ENCODE measurements at places on chromosomes 4 and X.

- DNase-seq, result no peak
Measured at GRCh38 chr4:129064717-129065116, 28.6 kb downstream of the SCLT1 start.

GRCh38 chr4:141921293-141921692 is 284.9 kb downstream of the IL15 start:
- DNase-seq, result no peak

DNA sequence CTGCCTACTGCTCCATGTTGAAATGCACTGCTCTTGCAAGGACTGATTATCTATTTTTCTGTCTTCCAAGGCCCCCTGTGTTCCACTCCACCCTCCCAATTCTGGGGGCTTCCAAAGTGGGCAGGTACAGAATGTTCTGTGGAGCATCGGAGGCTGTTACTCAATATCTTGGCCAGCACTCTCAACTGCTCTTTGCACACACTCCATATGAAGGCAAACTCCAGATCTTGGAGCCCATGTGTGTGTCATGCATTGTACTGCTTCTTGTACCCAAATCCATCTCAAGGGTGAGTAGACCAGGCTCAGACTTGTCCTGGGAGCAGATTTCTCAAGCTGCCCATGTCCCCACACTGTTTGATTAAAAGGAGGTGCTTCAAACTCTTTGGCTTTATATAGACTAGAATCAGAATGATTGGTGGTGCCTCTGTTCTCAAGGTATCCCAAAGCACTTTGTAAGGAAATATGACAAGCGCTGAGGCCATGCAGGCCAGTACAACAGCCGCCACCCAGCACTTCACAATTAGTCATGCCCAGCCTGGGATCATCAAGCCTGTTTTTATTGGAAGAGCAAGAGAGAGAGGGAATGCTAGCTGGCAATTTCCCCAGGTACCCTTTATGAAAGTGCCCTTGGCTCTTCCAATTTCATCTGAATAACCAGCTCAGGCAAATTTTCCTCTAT is 44.3 kb downstream of the AR start:
- no peak for DNase-seq

DNA sequence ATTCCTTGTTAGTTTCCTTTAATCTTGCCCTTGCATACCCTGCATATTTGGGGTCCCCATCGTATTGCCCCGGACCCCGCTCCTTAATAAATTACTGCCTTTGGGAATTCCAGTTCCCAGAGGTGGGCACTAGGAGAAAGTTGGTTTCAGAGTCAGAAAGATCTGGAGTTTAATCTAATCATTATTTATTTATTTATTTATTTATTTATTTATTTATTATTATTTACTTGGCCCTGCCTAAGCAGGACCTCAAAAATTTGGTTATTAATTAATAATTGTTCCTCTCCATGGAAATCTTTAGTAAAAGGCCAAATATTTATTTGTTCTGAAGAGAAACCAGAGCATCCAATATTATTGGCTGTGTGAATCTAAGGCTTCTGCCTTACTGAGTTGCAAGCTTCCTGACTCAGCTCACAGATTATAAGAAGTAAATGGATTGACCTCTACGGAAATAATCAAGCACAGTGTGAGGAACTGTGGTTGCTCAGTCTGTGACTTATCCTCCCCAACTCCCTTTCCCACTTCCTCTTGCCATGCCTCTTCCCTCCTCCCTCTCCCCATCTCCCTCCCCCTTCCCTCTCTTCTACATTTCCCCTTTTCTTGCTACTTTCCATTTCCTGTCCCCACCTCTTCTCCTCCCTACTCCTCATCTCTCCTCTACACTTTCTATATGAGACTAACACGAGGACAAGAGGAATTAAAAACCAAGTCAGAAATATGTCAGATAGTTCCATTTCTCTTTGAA is 61.5 kb upstream of the AP1S2 start:
- no peak for DNase-seq

DNA sequence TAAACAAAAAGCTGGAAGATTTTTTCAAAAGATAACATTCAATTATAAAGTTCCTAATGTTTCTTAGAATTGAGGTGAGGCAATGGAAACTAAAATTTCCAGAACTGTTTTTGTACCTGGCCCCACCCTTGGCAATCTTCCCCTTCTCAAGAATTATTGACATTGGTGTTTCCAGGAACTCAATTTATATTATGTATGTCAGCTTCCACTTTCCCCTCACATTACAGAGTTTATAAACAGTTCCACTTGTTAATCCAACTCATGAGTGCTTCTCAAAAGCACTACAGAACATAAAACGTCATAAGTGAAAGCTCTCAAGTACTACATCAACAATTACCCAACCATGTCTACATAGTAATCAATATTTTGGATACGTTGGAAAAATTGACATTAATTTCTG is 107.4 kb downstream of the FAM13A start:
- no peak for DNase-seq

- no peak for DNase-seq
Measured at GRCh38 chr4:78068481-78068880, 11.4 kb downstream of the FRAS1 start.

DNA sequence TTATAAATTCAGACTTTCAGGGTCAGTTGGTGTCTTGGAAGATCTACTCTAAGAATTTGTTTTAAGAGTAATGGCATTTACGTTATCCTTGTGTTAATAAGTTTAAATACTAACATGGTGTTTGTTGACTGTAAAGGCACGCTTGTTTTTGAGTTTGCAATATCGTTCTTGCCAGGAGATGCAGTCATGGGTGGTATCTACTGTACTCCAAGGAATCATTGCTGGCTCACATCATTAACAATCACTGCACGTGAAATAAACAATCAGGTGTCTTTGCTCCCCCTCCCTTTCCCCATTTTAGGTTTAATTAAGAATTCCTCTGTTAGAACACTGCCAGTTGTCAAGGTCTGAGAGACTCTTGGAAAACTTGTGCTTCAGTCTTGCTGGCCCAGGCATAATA is 1.6 kb downstream of the HHIP start:
- DNase-seq, result no peak

DNA sequence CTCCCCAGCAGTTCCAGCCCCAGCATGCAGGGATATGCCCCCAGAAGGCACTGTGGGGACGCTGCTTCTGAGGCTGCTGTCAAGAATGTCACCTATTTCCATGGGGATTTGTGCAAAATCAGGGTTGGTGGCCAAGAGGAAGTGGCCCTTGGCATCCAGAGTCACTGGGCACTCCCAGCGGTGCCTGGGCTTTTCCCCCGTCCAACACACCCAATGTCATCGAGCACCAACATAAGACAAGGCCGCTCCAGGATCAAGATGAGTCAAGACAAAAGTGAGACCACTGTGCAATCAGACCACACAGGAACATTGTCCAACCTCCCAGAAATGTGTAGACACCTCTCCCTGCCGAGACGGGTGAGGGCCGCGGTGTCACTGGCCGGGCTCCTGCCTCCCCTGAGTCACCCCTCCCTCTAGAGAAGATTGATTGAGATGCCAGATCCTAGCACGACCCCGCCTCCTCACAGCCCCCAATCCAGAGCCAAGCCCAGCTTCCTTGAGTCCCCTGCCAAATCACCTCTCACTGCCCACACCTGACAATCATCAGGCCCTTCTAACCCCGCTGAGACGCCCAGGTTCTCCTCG is 194.3 kb downstream of the AFAP1 start:
- DNase-seq, result no peak

DNA sequence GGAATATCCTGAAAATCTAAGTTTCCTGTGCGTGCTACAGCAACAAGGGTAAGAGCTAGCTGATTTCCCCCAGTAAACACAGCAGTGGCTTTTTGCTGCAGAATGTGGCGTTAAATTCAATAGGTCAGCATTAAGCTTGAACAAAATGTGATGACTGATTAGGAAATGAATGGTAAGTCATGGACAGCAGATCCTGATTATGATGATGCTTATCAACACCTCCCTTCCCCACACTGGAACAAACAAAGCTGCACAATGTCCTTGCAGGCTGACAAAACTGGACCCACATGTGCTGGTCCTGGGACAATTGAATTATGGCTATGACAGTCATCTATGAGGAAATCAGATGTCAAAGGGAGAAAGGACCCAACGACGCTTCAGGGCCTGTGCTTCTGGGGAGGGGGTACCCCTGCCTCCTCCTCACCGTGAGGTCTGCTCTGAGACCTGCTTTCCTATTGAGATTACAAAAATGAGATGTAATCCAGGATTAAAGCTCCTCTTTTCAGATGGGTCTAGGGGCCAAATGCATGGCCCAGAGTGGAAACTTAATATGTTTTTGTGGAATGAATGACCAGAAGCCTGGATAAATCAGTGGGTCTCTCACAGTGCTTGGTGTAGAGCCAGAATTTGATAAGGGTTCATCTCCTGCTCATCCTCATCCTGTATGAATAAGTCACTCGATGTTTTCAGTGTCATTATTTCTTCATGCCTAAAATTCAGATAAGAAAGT is 32.0 kb upstream of the BOD1L1 start:
- no peak for DNase-seq

DNA sequence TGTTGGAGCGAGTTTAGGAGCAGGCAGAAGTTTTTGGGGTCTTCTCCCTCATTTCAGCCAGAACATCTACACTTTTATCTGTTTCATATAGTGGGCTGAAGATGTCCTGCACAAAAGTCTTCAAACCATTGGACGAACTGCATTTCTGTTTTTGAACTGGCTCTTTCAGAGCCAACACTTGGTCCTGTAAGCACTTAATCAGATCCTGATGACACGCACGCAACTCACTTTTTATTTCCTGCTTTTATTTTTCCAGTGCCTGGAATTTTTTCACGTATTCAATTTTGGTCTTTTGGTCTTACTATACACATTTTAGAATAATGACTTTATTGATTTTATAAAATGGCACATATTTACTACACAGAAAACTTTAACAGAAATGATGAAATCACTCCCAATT is 40.2 kb upstream of the NKX3-2 start:
- DNase-seq, result no peak

DNA sequence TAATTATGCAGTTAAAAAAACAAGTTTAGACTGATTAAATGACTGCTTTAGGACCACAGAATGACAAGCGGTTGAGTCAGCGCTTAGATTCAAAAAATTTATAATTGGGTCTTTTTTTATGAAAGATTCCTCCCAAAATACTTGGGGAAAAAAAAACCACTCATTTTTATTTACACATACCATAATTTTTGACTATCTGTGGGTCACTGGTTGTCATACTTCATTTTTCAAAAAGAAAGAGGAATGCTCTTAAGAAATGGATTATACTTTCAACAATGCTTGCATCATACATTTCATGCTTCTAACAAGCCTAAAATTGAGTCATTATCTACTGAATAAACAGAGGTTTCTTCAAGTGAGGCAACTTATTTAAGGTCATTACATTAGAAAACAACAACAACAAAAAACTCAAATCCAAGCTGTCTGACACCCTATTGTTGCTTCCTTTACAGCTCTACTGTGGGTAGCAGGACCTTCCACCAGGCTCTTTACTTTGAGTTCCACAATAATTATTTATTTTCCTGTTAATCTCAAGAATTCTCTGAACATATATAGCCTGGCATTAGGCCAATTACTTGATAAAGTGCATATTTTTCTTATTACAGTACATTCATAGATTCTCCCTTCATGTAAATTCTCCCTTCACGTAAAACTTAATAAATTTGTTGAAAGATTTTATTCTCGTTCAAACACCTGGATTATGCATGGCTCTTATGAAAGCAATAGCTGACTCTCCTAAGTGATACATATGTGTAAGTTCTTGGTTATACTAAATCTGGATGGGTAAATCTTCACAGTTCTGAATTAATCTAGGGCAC is 445.5 kb downstream of the PCDH10 start:
- no peak for DNase-seq
